ENCODE measurements at places on chromosomes 2 and 18.

GRCh38 chr2:219893541-219893940 is 266.1 kb downstream of the SLC4A3 start:
- DNase-seq = no peak

- DNase-seq = no peak
Measured at GRCh38 chr2:118053681-118054080, 34.6 kb upstream of the INSIG2 start.

DNA sequence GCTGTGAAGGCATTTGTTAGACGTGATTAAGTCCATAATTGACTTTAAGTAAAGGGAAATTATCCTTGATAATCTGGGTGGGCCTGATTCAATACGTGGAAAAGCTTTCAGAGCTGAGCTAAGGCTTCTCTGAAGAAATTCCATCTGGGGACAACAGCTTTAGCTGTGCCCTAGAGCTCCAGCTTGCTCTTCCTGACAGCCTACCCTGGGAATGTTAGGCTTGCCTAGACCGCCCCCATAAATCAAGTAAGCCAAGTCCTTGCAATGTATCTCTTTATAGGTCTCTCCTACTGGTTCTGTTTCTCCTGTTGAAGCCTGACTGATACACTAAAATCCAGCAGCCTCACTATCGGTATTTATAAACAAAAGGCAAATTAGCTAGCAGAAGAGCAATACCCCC is 160.0 kb downstream of the STK39 start:
- DNase-seq = no peak

DNA sequence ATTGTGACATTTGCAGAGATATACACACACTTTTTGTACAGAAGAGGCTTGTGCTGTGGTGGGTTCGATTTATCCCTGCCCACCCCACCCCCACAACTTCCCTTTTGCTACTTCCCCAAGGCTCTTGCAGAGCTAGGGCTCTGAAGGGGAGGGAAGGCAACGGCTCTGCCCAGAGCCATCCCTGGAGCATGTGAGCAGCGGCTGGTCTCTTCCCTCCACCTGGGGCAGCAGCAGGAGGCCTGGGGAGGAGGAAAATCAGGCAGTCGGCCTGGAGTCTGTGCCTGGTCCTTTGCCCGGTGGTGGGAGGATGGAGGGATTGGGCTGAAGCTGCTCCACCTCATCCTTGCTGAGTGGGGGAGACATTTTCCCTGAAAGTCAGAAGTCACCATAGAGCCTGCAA is 40.0 kb downstream of the STEAP3 start:
- DNase-seq = no peak

- DNase-seq = no peak
Measured at GRCh38 chr2:9844036-9844483, 786 bp downstream of the TAF1B start.

GRCh38 chr2:70498054-70498453 is 55.6 kb downstream of the TGFA start:
- no peak for DNase-seq

DNA sequence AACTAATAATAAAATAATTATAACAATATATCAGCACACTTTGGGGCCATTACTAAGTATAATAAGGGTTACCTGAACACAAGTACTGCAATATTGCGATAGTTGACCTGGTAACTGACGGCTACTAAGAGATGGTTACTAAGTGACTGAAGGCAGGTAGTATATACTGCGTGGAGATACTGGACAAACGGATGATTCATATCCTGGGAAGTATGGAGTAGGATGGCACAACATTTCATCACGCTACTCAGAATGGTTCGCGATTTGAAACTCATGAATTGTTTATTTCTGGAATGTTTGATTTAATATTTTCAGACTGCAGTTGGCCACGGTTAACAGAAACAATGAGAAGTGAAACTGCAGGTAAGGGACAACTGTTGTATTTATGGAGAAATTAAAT is 39.5 kb upstream of the FLACC1 start:
- DNase-seq = no peak

DNA sequence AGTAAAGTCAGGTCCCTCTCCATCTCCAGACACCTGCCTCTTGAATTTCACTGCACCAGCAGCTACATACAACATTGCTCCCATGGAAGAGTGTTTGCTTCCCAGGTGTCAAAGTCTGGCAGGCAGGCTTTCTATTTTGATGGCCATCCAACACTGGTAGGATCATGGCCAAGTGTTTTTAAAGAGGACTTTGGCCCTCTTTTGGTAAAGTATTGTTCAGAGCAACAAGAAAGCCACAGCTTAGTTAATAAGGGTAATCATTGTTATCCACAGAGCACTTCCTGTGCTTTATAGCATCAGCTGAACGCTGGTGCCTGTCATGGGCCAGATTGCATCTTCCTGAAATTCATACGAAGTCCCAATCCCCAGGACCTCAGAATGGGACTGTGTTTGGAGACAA is 133.2 kb downstream of the NCK2 start:
- no peak for DNase-seq

DNA sequence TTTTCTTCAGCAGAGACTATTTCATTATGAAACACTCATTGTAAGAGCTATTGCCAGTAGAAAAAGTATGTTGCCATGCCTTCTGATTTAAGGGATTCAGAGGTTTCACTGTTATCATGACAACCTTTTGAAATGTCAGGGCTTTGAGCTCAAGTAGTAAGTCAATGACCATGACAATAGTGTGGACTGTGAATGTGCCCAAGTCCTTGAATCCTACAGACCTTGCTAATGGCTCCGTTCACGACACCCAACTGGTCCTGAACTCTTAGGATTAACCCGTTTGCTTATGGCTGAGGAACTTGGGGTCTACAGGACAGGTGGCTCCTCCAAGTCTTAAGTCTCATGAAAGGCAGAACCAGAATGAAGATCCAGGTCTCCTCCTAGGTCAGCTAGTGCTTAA is 17.6 kb upstream of the KIDINS220 start:
- no peak for DNase-seq

DNA sequence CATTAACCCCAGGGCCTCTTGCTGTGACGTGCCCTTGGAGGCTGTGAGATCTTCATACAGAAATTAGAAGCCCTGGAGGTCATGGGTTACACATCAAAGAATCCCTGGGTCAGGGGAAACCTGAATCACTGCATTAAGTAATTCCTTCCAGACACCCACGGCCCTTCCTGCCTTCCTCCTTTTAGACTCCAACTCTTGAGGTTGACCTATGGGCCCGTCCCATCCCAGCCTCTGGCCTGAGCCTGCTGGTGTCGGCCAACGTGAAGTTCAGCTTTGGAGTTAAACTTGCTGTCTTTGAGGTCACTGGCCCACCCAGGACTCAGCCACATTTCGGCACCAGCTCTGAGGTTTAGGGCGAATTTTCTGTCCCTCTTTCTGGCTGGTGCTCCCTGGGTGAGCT is 198.3 kb downstream of the ACKR3 start:
- DNase-seq = no peak

DNA sequence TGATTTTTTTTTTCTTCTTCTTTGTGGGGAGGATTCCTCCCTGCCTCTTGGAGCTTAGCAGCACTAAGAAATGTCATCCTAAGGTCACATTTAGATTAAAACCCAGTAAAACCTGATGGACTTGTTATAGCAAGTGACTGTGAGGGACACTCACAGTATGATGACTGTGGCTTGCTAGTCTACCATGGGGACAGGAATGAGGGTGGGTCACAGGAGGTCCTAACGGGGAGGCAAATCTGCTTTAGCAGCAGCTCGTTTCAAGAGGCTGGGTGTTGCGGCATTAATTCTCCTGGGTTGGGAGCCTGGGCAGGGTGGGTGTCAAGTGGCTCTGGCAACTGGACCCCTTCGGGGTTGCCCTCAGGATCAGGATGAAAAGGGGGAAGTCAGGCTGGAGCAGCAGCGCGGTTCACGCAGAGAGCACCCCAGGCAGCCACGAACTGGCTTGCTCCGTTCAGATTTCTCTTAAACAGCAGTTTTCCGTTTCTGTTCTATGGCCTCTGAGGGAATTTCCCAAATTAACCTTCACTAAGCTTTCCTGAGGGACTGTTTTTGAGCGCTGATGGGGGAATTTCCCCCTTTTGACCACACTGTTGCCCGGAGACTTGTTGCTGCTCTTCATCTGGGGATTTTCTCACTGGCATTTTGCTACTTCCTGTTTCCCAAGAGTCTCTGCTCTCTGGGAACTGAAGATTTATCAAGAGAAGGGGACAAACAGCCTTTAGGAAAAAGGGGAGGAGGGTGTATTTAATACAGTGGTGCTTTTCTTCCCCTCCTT is 59.8 kb upstream of the PELI1 start:
- DNase-seq = no peak

GRCh38 chr2:159840616-159841015 is 42.6 kb upstream of the CD302 start:
- no peak for DNase-seq

- DNase-seq = no peak
Measured at GRCh38 chr2:25339791-25340180, 1.9 kb downstream of the DNMT3A start.

DNA sequence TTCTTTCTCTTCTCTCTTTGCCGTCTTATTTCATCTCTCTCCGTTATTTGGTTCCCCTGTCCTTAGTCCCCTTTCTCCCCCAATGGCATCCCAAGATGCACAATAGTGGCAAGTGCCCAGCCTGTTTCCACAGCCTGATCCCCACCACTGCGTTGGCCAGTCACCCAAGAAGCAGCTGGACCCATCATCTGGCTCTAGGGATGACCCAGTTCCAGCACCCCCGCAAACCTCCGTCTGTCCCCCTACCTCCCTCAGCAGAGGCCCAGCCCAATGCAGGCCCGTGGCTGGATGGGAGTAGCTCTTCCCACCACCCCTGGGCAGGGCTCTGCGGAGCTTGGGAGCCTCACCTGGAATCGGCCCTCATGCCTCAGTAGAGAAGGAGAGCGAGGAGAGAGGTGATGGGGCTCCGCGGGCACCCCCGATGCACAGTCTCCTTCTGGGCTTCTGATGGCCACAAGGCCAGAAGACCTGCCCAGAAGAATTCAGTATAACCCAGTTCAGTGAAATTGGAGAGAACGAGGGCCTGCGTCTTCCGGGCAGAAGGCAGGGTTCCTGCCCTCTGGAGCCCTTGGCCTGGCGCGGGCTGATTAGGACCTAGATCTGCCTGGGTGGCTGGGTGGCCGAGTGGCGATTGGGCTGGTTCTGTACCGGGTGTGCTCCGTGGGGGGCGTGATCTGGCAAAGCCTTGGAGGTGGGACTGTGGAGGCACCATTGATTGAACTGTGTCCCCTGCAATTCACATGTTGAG is 50.9 kb downstream of the RRM2 start:
- no peak for DNase-seq

DNA sequence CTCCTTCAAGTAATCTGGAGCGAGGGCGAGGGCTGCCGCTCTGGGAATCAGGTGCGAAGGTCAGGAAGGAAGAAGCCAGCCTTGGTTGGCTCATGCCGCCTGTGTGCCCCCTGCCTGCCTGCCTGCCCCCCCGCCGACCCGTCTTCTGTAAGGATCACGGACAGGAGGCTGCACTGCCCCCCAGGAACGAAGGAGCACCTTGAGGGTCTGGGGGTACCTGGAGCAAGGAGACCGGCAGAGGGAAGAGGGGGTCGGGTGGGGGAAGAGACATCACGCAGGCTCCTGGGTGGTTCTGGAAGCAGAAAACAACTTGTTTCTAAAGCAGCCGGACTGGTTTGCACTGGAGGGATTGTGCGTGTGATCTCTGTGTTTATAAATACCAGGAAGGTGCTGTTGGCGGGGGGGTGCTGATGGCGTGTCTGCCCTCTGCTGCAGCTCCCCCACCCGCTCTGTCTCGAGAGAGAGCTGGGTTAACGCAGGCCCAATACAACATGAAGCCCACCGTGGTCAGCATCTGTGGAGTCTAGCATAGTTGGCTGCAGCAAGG is 1.7 kb downstream of the FOSL2 start:
- no peak for DNase-seq

GRCh38 chr2:75130171-75130570 is 69.1 kb downstream of the TACR1 start:
- DNase-seq = no peak

DNA sequence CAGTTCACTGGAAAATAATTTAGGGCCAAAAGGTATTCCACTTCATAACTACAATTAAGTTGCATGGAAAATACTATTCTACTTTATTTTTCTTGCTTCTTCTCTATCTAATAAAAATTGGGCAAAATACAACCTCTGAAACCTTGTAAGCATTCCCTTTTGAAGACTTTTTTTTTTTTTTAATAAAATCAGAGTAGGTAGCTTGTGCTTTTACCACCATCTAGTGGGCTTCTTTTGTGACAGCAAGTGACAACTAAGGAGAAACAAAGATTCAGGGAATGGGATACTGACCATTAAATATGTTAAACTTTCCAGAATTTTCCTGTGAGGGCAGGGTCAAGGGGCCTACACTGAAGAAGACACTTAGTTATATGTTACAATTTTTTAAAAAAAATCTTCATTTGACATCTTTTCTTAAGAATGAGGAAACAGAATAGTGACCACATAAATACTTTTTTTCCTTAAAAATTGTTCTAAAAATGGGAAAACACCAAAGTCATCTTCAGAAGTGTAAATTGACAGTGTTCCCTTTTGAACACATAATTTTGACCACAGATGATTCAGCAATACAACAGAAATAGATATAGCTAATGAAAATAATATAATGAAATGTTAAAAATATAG is 1183.2 kb upstream of the ACVR2A start:
- DNase-seq = no peak

GRCh38 chr2:190599073-190599472 is 49.8 kb upstream of the NAB1 start:
- DNase-seq = no peak

- no peak for DNase-seq
Measured at GRCh38 chr2:156818944-156819343, 382.8 kb downstream of the GPD2 start.

DNA sequence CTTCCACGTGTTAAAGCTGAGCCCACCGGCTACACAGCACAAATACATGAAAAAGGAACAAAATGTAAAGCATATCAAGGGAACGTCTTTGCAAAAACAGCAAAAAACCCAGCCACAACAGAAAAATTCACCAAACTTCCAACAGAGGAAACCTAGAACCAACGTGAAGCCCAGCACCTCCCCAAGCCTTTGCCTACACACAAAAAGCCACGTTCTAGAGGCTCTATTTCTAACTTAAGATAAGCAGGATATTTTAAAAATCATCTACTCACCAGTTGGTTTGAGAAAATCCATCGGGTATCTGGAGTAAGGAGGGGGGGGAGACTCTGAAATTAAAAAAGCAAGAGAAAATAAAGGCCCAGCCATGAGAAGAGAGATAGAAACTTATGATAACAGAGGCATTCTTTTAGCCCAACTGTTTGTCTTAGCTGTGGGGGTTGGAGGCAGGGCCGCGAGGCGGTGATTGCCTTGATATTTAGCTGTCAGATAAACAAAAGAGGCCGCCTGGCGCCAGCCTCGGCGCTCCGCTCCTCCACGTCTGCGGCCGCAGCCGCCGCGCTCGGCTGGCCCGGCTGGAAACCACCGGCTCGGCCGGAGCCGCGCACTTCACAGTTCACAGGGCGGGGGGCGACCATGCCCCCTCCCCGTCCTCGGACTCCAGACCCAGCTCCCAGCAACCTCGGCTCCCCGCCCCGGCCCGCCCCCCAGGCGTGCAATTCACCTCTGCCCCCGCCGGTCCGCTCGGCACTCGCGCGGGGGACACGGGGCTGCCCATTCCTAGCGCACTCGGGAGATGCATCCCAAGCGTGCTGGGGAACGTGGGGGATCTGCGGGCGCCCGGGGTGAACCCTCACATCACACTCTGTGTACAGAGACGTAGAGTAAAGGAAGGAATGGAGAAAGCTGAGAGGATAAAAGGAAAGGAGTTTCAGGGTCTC is 2.4 kb downstream of the SMAD7 start:
- DNase-seq = no peak

GRCh38 chr2:239020541-239021041 is 172.7 kb downstream of the TWIST2 start:
- no peak for DNase-seq
